Right ventricle myocardium superior (tissue), 1 donor: ENCODE measurements at places on chromosomes 3 and 15.

GRCh38 chr3:128226795-128227395 is 73.6 kb downstream of the EEFSEC start:
- no peak for DNase-seq

DNA sequence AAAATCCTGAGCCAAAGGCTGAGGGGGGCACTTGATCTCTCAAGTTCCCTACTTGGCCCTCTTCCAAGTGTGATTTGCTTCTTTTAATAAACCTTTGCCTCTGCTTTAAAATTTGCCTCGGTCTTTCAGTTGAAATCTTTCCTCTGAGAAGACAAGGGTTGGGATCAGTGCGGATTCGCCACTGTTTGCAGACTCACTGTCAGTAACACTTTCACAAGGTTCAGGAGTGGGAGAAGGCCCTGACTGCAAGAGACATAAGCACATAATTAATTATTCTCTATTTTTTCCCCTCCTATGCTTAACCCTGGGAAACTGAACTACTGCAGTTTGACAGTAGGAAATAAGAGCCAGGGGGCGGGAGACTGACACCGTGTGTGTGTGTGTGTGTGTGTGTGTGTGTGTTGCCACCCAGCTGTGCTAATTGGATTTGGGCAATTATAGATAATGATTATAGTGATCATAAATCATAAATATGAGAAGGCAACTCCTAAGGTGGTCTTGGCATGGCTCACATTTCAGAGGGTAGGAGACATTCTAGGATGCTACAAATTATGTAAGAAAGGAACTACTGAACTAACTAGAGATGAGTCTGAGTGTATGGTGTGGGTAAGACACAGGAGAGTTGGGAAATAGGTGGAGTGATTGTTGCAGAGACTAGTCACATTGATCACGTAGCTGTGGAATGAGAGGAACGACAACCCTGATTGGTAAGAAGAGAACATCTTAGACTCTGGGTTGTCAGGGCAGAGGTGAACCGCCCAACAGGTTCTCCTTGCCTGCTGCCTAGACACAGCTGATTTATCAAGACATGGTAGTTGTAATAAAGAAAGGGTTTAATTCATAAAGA is 5.5 kb upstream of the ZNF662 start:
- no peak for DNase-seq

DNA sequence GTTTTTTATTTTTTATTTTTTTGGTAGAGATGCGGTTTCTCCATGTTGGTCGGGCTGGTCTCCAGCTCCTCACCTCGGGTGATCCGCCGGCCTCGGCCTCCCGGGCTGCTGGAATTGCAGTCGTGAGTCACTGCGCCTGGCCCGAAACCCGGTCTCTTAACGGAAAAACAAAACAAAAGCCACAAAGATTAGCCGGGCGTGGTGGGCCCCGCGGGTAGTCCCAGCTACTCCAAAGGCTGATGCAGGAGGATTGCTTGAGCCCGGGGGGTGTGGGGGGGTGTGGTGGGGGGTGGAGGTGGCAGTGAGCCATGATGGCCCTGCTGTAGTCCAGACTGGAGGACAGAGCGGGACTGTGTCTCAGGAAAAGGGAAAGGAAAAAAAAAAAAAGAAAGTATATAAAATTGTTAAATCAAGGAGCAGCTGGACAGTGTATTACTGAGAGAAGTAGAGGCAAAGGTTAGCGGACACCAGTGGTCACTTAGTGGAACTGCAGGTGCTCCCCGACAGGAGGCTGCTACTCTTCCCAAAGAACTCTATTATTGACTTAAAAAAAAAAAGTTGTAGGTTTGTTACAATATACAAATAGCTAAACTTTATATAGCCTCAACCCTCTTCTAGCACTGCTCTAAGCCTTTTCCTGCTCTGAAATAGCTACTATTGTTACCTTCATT is 30.3 kb upstream of the TUBGCP5 start:
- no peak for DNase-seq

- DNase-seq, result no peak
Observed at GRCh38 chr3:10845001-10845761, 29.2 kb downstream of the SLC6A11 start.

GRCh38 chr3:128278761-128279600 is 125.7 kb downstream of the EEFSEC start:
- DNase-seq, result peak; percentile 89

- no peak for DNase-seq
Observed at GRCh38 chr15:65578904-65579728, 31.8 kb downstream of the INTS14 start.

DNA sequence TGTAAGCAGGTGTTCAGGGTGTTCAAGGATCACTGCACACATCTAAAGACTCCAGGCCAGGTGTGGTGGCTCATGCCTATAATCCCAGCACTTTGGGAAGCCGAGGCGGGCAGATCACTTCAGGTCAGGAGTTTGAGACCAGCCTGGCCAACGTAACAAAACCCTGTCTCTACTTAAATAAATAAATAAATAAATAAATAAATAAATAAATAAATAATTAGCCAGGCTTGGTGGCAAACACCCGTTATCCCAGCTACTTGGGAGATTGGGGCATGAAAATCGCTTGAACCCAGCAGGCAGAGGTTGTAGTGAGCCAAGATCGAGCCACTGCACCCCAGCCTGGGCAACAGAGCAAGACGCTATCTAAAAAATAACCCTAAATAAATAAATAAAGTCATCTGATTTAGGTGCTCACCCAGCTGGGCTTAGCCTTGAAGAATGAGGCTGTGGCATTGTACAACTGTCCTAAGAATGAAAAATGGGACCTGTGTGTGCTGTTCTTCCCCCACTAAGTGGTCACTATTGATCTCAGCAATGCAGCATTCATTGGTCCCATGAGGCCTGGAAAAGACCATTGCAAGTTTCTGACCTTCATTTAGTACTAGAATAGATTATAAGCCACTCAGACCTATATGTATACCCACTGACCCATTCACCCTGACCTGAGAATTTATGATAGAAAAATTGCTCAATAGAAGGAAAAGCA is 82.8 kb upstream of the ABHD17C start:
- no peak for DNase-seq

GRCh38 chr15:60563539-60564404 is 84.8 kb upstream of the ICE2 start:
- no peak for DNase-seq
